ENCODE measurements at places on chromosomes 5 and 9. TPM values are rescaled to one million over a fixed set of nuclear protein-coding genes. Genes with fewer than 3 reads are reported as not detected.

The BARX1 gene
- polyA plus RNA-seq: 6.8 TPM

The DBN1 gene
- polyA plus RNA-seq: 85.7 TPM

The ADGRV1 gene
- polyA plus RNA-seq: 0.33 TPM

The SPINK6 gene
- 0.42 TPM for polyA plus RNA-seq

The PCA3 gene
- polyA plus RNA-seq: 0.25 TPM

The COMMD10 gene
- polyA plus RNA-seq: 10.8 TPM

The RACK1 gene
- polyA plus RNA-seq: 2,647 TPM

The HSD17B3 gene
- not detected for polyA plus RNA-seq

The INSL6 gene
- not detected for polyA plus RNA-seq

The ANGPTL2 gene
- polyA plus RNA-seq: 4.2 TPM

The WWC1 gene
- 14.2 TPM for polyA plus RNA-seq

The LRRC14B gene
- not detected for polyA plus RNA-seq

The RAB24 gene
- 33.7 TPM for polyA plus RNA-seq

The PTPRD gene
- 2.1 TPM for polyA plus RNA-seq

The PCDHB9 gene
- 0.79 TPM for polyA plus RNA-seq

The ANKDD1B gene
- 0.46 TPM for polyA plus RNA-seq

The NR5A1 gene
- polyA plus RNA-seq: not detected

The LCNL1 gene
- 0.10 TPM for polyA plus RNA-seq

The EFCAB9 gene
- polyA plus RNA-seq: not detected

The PCDHGC5 gene
- polyA plus RNA-seq: 0.56 TPM

The MYOT gene
- 0.98 TPM for polyA plus RNA-seq

The NMUR2 gene
- polyA plus RNA-seq: not detected

The FOXD4L3 gene
- not detected for polyA plus RNA-seq

The SCAMP1 gene
- 7.5 TPM for polyA plus RNA-seq

The PCDHB14 gene
- 1.3 TPM for polyA plus RNA-seq

The SLC46A2 gene
- 0.67 TPM for polyA plus RNA-seq
